Spleen (tissue), 13 donors: ENCODE measurements at places on chromosomes 2 and 18. TPM values are rescaled to one million over a fixed set of nuclear protein-coding genes. Genes with fewer than 3 reads are reported as not detected.

- H3K4me1 ChIP-seq: no peaks in the 10 kb centered on the region
- H3K4me3 ChIP-seq: no peak overlapping the region
- DNase-seq: no peak
- H3K27me3 ChIP-seq: peaks cover 10% of the 10 kb centered on the region
- H3K27ac ChIP-seq: no peak overlapping the region
Measured at GRCh38 chr2:217248312-217248935, 388.6 kb upstream of the TNP1 start.

METTL5 gene
- total RNA-seq: 38.5 TPM

CD8B2 gene
- total RNA-seq: 0.17 TPM

GRCh38 chr18:55247032-55247431 is 287.8 kb upstream of the CCDC68 start:
- H3K4me3 ChIP-seq: no peak overlapping the region
- no peak overlapping the region for H3K27ac ChIP-seq
- H3K36me3 ChIP-seq: no peaks in the 10 kb centered on the region
- DNase-seq: no peak
- peaks cover 14% of the 10 kb centered on the region for H3K4me1 ChIP-seq

DNA sequence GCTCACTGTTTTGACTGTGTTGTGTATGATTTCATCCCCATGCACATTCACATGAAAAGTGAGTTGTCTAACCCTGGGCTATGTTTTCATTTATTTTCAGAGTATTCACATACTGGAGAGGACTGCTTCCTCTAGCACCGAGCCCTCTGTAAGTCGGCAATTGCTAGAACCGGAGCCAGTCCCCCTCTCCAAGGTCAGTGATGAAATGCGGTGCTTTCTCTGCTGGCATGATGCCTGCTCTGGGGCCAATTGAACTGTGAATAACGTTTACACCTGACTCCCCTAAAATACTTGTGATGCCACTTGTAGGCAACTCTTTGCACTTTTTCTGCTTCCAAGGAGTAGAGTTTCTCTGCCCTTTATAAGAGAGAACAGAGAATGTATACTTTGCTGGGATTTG is 126.9 kb downstream of the PRKRA start:
- H3K4me1 ChIP-seq: no peaks in the 10 kb centered on the region
- DNase-seq: no peak
- H3K27me3 ChIP-seq: no peaks in the 10 kb centered on the region
- H3K36me3 ChIP-seq: no peaks in the 10 kb centered on the region

DNA sequence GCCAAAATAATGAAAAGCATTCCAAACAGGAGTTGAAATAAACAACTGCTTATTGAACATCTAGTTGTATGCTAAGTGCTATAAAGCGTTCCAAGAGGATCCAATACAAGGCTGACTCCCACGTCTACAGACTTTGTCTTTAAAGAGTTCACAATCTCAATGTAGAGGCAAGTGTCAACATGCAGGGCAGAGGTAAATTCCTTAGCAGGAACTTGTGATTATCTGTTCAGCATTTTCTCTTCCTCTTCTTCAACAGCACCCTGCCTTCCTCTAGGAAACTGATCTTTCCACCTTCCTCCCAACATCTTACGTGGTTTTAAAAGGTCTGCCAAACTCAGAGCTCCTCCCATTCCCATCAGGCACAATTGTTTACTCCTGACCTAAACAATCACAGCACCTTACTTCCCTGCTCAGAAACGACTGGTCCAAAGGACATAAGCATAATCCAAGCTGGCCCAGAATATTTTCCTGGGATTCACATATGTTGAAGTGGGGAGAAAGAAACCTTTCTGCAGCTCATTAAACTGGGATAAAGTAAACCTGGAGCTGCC is 83.9 kb downstream of the ITSN2 start:
- peaks cover 100% of the 10 kb centered on the region for H3K36me3 ChIP-seq
- DNase-seq: no peak
- no peak overlapping the region for H3K4me3 ChIP-seq

CROCC2 gene
- 0.29 TPM for total RNA-seq

GRCh38 chr2:85547859-85548607 is 9.1 kb downstream of the MAT2A start:
- DNase-seq: no peak
- H3K27me3 ChIP-seq: no peaks in the 10 kb centered on the region
- H3K36me3 ChIP-seq: peaks cover 62% of the 10 kb centered on the region
- peaks cover 2% of the 10 kb centered on the region for H3K4me1 ChIP-seq
- no peak overlapping the region for H3K4me3 ChIP-seq

NEB gene
- 2.5 TPM for total RNA-seq

KCNS3 gene
- total RNA-seq: 1.5 TPM

DNA sequence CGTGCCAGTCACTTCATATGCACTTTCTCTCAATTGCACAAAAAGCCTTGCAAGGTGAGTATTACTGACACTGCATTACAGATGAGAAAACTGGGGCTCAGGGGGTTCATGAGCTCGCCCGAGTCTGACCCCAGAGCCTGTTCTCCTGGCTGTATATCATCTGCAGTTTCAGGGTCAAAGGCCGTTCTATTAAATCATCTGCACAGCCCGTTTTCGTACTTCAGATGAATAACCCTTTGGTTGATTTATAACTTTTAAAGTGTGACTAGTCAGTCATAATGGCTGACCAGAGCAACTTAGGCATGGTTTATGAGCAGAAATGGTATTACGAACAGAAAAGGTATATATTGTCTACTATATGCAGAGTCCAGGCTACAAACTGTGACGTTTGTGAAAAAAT is 35.3 kb upstream of the NPAS2 start:
- no peak overlapping the region for H3K27ac ChIP-seq
- peaks cover 22% of the 10 kb centered on the region for H3K4me1 ChIP-seq
- H3K4me3 ChIP-seq: no peak overlapping the region
- no peaks in the 10 kb centered on the region for H3K27me3 ChIP-seq

PSMD1 gene
- 81.2 TPM for total RNA-seq

DNA sequence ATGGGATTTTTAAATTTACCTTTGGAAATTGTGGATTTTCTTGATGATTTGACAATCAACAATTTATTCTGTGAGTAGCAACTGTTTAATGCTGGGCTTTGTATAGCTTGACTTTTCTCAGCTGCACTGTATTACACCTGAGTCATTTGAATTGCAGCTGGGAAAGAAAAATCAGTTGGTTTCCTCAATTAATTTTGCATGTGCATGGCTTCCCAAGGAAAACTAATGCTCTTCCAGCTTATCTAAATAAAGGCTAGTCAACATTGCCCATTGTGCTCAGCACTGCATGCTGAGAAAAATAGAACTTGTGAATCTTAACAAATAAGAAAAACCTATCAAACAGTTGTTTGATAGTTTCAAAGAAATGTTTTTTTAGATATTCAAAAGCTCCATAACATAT is 268.3 kb upstream of the CDH20 start:
- no peaks in the 10 kb centered on the region for H3K4me1 ChIP-seq
- H3K4me3 ChIP-seq: no peak overlapping the region
- H3K36me3 ChIP-seq: no peaks in the 10 kb centered on the region
- H3K27me3 ChIP-seq: no peaks in the 10 kb centered on the region
- DNase-seq: no peak

DNA sequence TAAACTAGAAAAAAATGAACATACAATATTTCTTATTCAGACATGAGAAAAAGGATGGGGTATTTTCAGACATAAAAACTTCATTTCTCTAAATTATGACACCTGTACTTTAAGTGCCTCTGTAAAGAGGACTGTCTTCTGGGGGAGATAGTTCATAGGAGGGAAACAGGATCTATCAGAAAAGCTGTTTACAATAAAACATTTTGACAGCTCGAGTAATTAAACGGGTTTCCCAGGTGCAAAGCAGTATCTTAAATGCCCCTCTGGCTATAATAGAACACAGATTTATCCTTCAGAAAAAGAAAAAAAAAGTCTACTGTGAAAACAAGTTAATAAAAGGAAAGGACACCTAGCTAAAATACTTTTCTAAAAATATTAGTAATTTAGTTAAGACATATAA is 311.4 kb upstream of the UBE2E3 start:
- no peaks in the 10 kb centered on the region for H3K27me3 ChIP-seq
- H3K27ac ChIP-seq: no peak overlapping the region
- no peaks in the 10 kb centered on the region for H3K36me3 ChIP-seq
- DNase-seq: no peak

COA5 gene
- 28.8 TPM for total RNA-seq

DNA sequence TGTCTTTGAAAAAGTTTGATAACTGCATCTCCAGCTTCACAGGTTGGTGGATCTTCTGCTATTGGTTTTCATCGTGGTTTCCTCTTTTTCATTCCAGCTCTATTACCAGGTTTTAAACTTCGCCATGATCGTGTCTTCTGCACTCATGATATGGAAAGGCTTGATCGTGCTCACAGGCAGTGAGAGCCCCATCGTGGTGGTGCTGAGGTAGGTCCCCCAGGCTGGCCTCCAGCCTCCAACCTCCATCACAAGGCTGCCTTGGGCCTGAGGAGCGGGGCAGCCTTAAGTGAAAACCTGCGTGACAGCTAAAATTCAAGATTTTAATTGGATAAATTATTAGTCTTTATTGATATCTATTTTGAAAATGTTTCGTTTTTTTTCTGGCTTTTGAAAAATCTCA is 9.7 kb downstream of the SEC11C start:
- H3K4me1 ChIP-seq: peaks cover 8% of the 10 kb centered on the region
- no peak overlapping the region for H3K27ac ChIP-seq
- no peaks in the 10 kb centered on the region for H3K27me3 ChIP-seq
- H3K4me3 ChIP-seq: no peak overlapping the region
- no peak for DNase-seq
- H3K36me3 ChIP-seq: peaks cover 34% of the 10 kb centered on the region

- DNase-seq: no peak
- no peaks in the 10 kb centered on the region for H3K27me3 ChIP-seq
- no peak overlapping the region for H3K4me3 ChIP-seq
- peaks cover 80% of the 10 kb centered on the region for H3K36me3 ChIP-seq
Measured at GRCh38 chr2:101872480-101872879, 119.3 kb upstream of the IL1R2 start.

TUBA3E gene
- not detected for total RNA-seq

KCNG2 gene
- total RNA-seq: 0.25 TPM

DNA sequence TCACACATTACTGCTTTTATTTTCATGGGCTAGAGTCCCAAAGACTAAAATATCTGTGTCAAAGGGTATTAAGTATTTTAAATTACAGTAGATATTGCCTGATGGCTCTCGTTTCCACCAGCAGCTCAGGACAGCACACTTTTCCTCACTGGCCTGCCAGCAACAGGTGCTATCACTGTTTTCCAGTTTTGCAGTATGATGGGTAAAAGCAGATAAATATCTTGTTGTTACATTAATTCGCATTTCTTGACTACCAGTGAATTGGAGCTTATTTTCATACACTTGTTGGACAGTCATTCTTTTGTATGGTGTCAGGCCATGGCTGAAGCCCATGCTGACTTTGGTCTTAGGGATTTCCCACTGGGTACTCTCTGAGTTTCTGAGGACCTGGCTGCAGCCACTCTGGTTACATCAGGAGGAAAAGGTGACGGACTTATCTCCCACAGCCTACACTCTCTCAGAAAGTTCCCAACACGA is 4.8 kb downstream of the APOB start:
- no peak for DNase-seq
- peaks cover 9% of the 10 kb centered on the region for H3K4me1 ChIP-seq
- no peaks in the 10 kb centered on the region for H3K36me3 ChIP-seq

GRCh38 chr18:25284861-25285550 is 67.0 kb downstream of the ZNF521 start:
- H3K4me3 ChIP-seq: no peak overlapping the region
- H3K27ac ChIP-seq: no peak overlapping the region
- peaks cover 8% of the 10 kb centered on the region for H3K27me3 ChIP-seq

PPP1R1C gene
- not detected for total RNA-seq

DNA sequence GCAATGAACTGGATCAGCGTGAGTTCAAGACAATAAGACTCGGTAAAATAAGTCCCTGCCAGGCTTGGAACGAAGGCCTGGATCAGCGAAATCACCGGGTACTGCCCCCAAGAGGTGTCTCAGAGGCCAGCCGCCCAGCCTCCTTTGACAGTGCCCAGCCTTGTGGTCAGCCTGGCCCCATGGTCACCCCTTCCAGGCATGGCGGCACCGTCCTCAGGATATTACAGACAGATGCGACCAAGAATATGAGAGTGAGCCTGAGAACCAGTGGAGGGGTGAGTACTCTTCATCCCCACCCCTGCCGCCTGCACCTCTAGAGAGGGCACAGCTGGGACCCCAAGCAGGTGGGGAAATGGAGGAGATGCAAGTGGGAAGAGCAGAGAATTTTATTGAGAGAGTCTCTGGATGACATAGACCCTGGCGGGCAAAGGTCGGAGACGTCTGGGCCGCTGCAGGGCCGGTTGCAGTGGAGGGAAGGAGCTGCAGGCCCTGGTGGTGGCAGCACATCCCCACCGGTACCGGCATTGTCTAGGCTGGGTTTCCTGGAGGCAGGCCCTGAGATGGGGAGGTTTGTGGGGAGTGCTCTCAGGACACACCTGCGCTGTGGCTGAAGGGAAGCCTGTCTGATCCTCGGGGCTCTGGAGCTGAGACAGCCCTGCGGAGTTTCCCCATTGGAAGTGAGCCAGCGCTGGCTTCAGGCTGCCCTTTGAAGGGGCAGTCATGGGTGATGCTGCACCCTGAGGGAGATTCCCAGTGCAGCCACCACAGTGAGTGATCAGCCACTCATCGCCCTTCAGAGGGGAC is 190.0 kb downstream of the SEPTIN10 start:
- no peak overlapping the region for H3K4me3 ChIP-seq
- no peaks in the 10 kb centered on the region for H3K36me3 ChIP-seq
- no peaks in the 10 kb centered on the region for H3K4me1 ChIP-seq
- no peak overlapping the region for H3K27ac ChIP-seq
- DNase-seq: peak; percentile 63
- no peaks in the 10 kb centered on the region for H3K27me3 ChIP-seq

HEATR5B gene
- 37.1 TPM for total RNA-seq

DNA sequence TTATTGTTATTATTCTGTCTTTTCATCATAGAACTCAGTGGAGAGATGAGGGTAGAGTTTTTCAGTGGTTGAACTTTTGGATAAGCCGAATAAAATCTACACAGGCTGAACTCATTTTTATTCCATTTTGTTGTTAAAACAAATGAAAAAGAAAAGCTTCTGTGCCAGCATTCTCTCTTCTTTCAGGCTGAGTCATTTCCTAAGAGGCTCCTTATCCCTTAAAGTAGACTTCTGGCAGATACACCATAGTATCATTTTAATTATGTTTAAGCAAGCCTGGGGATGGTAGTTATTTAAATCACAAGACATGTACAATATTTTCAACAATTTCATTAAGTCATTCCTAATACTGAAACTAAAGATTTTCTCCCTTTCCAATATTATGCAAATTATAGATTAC is 1364.0 kb upstream of the NRXN1 start:
- no peaks in the 10 kb centered on the region for H3K27me3 ChIP-seq
- H3K27ac ChIP-seq: no peak overlapping the region
- no peak overlapping the region for H3K4me3 ChIP-seq
- DNase-seq: no peak
- H3K36me3 ChIP-seq: no peaks in the 10 kb centered on the region
- H3K4me1 ChIP-seq: no peaks in the 10 kb centered on the region
